Activated CD4-positive, alpha-beta T cell treated with anti-CD3 and anti-CD28 coated beads, Interleukin-2, amount 10 ng/mL, durations not matched to agents 24 days and 14 days (primary cell): ENCODE measurements at places on chromosomes 7 and 10. TPM values are rescaled to one million over a fixed set of nuclear protein-coding genes. Genes with fewer than 3 reads are reported as not detected.

Gene FERD3L
- total RNA-seq = not detected in 2 replicates

Gene SPOCK2
- total RNA-seq = 104 and 106 TPM in 2 replicates

Gene VIPR2
- total RNA-seq = 1.6 and 1.7 TPM in 2 replicates

Gene LHFPL3
- total RNA-seq = not detected in 2 replicates

Gene NAPEPLD
- 8.8 and 10.1 TPM in 2 replicates for total RNA-seq

Gene STAM
- total RNA-seq = 22.2 and 25.0 TPM in 2 replicates

Gene CALHM1
- total RNA-seq = not detected in 2 replicates

Gene SCART1
- 0.76 and 0.77 TPM in 2 replicates for total RNA-seq

Gene LIPN
- not detected in 2 replicates for total RNA-seq

Gene NRP1
- 5.0 TPM in 2 replicates for total RNA-seq
